ENCODE measurements at places on chromosomes 6 and 20.

DNA sequence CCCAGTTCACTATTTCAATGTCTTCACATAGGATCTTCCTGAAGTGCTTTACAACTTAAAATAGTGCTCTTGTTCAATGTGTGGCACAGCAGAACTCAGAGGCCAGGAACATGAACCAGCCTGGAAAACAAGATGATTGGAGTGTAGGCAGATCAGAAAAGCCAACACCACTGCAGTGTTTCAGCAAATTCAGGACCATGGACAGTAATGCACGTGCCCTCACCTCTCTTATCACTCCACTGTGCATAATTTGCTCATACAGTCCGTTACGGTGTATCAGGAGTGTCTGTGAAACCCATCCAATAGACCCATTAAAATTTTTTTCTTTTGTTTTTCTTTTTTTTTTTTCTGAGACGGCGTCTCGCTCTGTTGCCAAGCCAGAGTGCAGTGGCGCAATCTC, 27.6 kb upstream of the HACE1 start:
- no peak for DNase-seq

DNA sequence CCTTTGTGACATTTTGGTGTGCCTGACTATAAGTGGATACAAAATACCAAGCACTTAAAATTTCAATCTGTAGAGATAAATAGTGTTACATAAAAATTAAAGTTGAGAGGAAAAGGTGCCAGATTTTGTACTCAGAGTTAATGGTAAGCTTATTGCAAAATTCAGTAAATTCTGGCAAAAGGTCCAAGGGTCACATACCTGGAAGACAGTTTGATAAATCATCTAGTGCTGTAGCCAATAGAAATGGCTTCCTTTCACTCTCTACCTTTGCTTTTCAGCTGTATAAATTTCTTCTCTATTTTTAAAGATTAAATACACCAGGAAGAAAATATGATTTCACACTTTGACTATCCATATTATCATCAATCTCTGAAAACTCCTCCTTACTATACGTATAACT, 690.2 kb upstream of the NRSN1 start:
- no peak for DNase-seq

GRCh38 chr20:43944653-43945235, 30.1 kb downstream of the TOX2 start:
- DNase-seq = no peak

- DNase-seq = peak; percentile 55
Measured at GRCh38 chr6:157075549-157076450, 247.5 kb downstream of the TMEM242 start.

DNA sequence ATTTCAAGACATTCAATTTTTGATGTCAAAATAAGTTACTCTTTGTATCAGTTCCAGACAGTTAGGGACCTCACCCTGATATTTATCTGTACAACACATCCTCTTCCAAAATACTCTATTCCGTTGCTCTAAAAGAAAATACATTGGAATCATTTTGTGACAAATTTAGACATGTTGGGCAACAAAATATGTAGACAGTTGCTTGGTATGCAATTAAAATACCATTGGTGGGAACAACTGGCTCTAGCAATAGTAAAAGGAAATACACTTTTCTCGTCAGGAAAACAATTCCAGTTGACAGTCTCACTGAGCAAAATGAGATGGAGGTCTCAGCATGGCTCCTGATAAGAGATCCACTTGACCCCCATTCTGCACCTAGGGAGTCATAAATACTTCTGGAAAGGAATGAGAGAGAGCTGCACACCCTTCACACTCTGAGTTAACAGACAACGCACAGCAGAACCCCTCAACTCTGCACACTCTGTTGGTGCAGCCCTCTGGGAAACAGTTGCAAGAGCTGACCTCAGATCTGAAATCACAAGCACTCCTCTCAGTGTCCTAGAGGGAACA, 171.3 kb upstream of the NT5E start:
- no peak for DNase-seq

DNA sequence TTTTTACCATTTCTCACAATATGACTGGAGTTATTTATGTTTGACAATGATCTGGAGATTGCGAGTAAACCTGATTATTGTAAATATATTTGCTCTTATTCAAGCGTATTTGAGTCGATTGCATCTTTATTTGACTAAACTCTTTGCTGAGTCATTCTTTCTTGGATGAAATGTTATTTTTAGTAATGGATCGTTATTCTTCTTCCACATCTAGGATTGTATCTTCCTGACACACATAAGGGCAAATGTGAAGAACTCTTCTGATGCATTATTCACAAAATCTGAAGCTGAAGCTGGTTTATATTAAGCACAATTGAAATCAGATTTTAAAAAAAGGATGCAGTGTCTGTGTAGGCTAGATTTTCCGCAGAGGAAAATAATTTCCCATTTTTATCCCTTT, 68.2 kb downstream of the SEL1L2 start:
- DNase-seq = no peak

- DNase-seq = no peak
Measured at GRCh38 chr6:168387426-168387825, 53.6 kb upstream of the SMOC2 start.

GRCh38 chr20:31560746-31561598, 44.1 kb upstream of the ID1 start:
- DNase-seq = no peak

DNA sequence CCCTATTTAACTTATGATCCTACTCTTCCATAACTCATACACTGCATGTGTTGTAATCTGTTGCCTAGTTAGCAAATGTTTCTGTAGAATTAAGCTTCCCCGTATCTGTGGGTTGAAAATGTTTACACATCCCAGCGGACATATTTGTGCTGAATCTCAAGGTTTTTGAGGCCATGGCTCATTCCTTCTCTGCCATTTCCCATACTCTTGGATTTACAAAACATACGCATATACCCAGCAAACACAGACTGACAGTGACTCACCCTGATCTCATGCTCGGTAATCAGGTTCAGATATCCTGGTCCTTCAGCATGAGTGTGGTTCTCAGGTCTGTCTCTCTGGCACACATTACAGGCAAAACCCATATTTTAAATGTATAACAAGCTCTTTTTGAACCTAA, 58.7 kb downstream of the AGPAT4 start:
- DNase-seq = no peak

GRCh38 chr6:166775180-166775922, 148.3 kb upstream of the RPS6KA2 start:
- peak; percentile 69 for DNase-seq

GRCh38 chr20:62776692-62777527, 19.4 kb upstream of the MRGBP start:
- peak; percentile 84 for DNase-seq

DNA sequence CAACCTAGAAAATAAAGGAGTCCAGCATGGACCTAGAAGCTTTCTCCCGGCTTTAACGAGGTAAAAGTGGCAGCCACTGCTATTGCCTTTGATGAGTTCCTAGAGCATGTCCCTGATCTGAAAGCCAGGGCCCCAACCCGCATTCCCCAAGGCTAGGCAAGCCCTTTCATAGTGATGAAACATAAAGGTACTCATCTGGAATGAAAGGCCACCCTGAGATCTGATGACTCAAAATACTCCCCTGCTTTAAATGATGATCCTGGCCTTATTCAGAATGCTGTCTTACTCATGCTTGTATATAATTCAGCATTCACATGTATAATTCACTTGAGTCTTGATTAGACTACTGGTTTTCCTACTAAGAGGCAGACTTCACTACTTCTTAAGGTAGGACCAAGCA, 21.3 kb downstream of the TTPAL start:
- peak; percentile 78 for DNase-seq

DNA sequence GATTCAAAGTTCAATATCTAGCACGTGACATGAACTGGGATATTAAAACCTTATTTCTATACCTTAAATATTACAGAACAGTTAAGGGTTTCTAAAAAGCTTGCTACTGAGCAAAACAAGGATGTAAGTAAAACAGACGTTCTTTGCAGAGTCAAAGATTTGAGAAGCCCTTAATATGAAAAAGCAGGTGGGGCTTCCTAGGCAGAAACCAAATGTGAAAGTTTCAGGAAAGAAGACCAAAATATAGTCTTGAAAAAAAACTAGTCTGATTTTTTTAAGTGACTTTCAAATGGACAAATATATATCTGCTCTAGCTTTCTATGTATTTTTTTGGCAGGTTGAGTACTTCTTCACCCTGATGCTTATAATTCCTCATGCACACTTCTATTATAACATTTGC, 63.2 kb downstream of the TNFRSF21 start:
- no peak for DNase-seq

- DNase-seq = no peak
Measured at GRCh38 chr20:382291-383115, 1.9 kb downstream of the TRIB3 start.

DNA sequence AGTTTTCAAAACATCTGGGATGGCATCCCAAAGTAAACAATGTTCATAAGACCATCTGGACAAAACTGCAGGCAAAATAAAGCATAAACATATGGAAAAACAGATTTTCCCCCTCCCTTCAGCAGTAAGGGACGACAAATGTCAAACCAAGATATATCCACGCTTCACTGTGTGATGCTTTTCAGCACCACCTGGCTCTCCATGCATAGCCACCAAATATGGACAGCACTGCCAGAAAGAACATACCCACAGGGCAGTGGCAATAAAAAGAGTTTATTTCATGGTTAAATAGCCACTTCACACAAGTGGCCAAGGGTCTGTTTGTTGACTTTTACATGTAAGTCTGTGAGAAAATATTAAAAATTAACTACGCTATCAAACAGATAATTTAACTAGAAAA, 23.1 kb downstream of the USP45 start:
- no peak for DNase-seq
